Frontal cortex (tissue), 4 donors: ENCODE measurements at places on chromosomes 11 and 22. TPM values are rescaled to one million over a fixed set of nuclear protein-coding genes. Genes with fewer than 3 reads are reported as not detected.

DNA sequence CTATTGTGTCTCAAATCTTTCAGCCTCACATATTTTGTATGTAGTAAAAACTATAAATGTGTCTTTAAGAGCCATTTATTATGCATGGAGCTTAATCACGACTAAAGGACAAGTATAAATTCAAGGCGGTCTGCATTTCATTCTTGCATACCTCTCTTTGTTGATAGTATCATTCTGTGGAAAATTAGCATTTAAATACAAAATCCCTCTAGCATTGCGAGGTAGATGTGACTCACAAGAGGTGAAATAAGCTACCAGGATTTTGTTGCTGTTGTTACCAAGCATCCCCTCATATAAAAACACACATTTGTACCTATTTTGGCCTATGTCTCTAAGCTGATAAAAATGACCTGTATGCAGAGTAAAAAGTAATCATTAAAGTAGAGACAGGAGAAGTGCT is 537.4 kb upstream of the LUZP2 start:
- no peak for DNase-seq

DNA sequence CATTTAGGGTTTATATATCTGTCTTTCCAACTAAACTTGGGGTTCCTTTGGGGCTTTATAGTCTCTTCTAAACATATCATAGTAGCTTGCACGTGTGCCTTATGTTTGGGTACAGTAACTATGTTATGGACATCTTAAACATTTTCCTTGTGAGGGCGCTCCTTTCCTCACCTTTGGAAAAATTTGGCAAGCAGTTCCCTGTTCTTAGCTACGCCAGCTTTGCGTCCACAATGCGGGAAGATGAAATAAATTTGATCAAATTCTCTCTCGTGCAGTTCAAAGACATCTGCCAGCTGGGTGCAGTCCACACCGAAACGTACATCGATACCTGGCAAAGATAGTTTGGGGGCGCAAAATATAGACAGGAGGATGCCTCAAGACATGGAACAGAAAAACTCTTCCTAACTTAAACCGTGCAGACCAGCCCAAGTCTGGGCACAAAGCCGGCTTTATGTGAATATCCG is 548 bp downstream of the FDXACB1 start:
- DNase-seq: no peak

DNA sequence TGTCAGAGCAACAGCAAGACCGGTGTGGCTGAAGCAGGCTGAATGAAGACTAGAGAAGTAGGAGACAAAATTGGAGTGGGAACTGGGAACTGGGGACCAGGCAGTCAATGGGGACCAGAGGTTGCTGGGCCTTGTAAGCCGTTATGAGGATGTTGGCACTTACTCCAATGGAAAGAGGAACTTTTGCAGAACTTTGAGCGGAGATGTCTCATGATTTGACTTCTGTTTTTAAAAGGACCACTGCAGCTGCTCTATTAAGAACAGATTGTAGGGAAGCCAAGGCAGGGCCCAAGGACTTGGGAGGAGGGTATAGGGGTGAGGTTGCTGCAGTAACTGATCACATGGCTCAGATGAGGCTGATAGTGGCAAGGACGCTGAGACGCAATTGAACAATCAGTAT is 34.2 kb downstream of the IL18 start:
- no peak for DNase-seq

DNA sequence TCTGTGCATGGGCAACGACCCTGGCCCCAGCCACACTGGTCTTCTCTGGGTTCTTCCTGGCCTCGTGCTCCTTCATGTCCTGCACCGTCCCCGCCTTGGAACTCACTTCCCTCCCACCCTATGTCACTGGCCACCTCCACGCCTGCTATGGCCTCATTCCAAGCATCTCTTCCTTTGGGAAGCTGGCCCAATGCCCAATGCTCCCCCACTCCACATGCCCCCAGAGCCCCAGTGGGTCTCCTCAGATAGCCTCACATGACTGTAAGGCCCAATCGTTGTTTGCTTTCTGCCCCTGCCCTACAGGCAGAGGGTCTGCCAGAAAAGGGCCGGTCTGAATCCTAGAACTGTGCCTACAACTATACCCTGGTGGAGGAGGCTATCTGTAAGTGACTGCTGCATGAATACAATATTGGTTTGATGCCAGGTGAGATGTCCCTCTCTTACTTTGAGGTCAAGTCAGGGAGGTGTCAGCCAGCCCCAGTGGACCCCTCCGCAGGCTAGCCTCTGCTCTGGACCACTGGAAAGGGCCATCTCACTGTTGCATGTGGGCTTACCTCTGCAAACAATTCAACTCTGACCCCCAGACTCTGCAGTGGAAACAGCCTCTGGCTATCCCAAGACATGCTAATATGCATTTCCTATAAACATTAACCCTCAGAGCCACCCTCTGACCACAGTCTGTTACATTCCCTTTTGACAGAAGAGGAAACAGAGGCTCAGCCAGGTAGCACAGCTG is 2.1 kb upstream of the GNAZ start:
- no peak for DNase-seq

- DNase-seq: no peak
Observed at GRCh38 chr22:18947905-18948304, 11.8 kb upstream of the PRODH start.

DNA sequence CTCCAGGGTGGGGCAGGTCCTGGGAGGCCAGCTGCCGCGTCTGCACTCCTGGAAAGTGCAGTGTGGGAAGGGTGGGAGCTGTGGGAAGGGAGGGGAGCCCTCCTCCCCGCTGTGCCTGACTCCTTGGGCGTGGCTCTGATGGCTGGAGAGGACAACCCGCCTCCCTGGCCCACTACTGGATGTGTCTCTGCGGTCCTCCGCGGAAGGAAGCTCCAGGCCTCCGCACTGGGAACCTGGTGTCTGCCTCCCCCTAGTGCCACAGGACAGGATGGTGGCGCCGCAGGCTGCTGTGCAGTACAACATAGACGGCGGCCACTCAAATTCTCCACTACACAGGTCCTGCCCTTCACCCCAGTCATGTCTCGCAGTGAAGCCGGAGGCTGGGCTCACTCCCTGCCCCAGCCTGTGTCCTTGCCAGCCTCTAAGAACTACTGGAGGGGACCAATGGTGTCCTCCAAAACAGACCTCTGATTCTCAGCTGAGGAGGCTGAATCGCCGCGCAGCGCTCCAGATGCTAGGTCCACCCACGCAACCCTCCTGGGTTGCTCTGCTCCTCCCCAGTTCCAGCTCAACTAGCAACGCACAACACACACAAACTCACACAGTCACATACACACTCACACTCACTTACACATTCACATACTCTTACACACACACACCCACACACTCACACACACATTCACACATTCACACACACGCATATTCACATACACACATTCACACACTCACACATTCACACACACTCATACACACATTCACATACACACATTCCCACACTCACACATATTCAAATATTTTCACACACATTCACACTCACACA is 12.4 kb upstream of the DSCAML1 start:
- peak; percentile 80 for DNase-seq

GRCh38 chr22:46752286-46752987 is 10.0 kb upstream of the TBC1D22A start:
- no peak for DNase-seq

GRCh38 chr22:20533879-20534265 is 26.5 kb downstream of the MED15 start:
- DNase-seq: no peak

GRCh38 chr22:30044881-30045493 is 35.3 kb upstream of the HORMAD2 start:
- no peak for DNase-seq

GRCh38 chr11:131079036-131079435 is 162.8 kb upstream of the SNX19 start:
- no peak for DNase-seq

DNA sequence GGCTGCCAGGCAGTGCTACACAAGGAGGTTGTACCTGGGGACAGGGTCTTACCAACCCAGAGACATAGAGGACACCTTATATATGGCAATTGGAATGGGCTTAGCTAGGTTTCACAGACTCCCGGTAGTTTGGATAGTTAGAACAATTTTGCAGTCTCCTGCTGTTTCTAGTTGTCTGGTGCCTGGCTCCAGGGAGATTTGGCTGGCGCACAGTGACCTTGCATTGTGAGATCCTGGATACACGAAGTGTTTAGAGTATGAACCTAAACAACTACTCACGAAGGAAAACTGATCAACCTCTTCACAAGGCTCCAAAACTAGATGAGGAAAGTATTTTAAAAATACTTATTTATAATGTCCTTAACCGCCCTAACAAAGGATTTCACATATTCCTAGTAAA is 614.7 kb downstream of the FAM181B start:
- no peak for DNase-seq

DNA sequence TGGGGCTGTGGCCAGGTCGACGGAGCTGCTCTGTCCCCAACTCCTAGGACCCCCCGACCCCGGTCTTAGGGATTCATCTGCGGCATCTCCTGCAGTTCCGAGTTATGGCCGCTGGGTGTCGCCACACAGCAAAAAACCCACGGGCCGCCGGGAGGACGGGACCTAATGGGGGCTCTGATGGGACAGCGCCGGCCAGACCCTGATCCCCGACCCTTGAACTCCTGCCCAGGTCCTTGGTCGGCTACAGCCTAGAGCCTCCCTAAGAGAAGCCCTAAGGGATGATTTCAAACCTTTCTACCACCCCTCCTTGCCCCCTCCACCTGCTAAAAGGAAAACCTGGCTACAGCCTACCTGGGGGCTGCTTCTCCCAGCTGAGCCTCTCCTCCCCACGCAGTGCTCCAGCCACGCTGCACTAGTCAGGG is 30.8 kb upstream of the LRRC10B start:
- DNase-seq: no peak

- DNase-seq: no peak
Observed at GRCh38 chr11:1752907-1753228, 2.5 kb upstream of the IFITM10 start.

- no peak for DNase-seq
Observed at GRCh38 chr11:67275606-67276409, 9.5 kb downstream of the GRK2 start.

DNA sequence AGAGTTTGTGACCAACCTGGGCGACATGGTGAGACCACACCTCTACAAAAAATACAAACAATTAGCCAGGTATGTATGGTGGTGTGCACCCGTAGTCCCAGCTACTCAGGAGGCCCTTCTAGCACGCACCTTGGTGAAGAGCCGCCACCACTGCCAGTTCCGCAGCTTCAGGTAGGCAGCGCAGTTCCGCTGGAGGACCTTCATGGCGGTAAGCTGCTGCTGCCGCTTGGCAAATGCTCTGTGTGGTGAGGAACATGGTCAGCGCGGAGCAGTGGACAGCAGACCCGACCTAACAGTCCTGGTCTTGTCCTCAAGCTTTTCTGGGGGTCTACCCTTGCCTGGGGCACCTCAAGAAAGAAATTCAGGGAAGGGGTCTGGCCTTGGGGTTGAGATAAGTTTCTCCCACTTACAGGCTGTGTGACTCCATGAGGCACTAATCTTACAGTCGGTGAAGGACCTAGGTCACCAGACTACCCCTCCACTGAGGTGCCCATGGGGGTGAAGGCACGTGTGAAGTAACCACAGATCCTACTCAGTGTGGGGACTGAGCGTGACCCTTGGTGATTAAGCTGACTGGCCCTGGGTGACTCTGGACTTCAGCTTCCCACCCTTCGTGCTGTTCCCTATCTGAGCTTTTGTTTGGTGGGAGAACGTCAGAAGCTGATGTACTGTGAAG is 49.6 kb downstream of the APOL1 start:
- no peak for DNase-seq

PVALB gene
- total RNA-seq: not detected

ESAM gene
- 3.7 TPM for total RNA-seq

RAB36 gene
- 2.9 TPM for total RNA-seq

KLHL35 gene
- 28.5 TPM for total RNA-seq

OR8D4 gene
- not detected for total RNA-seq

MFNG gene
- 1.6 TPM for total RNA-seq

CEP126 gene
- 10.6 TPM for total RNA-seq

CENPM gene
- total RNA-seq: 3.7 TPM

GTF2H1 gene
- 69.7 TPM for total RNA-seq

SLC22A12 gene
- total RNA-seq: not detected

FAR1 gene
- total RNA-seq: 73.0 TPM

OR52H1 gene
- 0.41 TPM for total RNA-seq

AIFM3 gene
- 4.5 TPM for total RNA-seq

GRIA4 gene
- total RNA-seq: 63.2 TPM
